ENCODE measurements at places on chromosomes 2 and 18.

GRCh38 chr2:30363406-30363805 lies 83.6 kb upstream of the LCLAT1 start:
- no peak for DNase-seq

- DNase-seq = no peak
These were observed 103.9 kb downstream of the KLHL14 start for GRCh38 chr18:32668956-32669355.

DNA sequence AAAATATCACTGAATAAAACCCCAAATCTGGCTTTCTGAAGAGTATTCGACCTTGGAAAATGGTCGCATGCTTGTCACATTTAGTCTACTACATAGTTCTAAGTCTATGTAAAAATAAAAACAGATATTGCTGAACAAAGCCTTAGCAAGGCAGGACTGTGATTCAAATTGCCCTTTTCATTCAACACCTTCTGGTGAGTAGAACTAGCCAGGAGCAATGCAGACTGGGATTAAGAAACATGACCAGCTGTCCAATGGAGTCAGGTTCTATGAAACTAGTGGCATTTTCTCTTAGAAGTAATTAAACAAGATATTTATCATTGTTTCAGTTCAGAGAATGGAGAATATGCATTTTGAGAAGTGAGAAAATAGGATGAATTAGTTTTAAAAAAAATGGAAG lies 1260.5 kb upstream of the ACVR2A start:
- DNase-seq = no peak

- DNase-seq = no peak
These were observed 46.4 kb downstream of the UXS1 start for GRCh38 chr2:106147665-106148064.

GRCh38 chr2:74024216-74024615 lies 39.5 kb downstream of the TET3 start:
- no peak for DNase-seq

DNA sequence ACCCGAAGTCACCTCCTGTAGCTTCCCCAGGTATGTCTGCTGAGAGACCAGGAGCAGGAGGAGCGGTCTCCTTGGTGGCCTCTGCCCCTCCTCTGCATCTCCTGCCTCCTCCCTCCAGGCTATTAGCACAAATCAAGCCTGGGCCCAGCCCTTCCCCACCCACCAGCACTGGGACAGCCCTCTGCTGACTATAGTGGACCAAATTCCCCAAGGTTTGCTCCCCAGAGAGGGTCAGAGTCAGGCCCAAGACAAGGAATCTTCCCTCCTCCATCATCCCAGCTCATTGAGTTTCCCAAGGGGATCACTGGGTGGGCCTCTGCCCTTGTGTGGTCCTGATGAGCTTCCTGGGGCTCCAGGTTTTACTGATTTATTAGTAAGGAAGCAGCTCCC lies 62.1 kb downstream of the EMILIN2 start:
- DNase-seq = no peak

GRCh38 chr2:199439066-199439465 lies 18.7 kb downstream of the SATB2 start:
- no peak for DNase-seq

DNA sequence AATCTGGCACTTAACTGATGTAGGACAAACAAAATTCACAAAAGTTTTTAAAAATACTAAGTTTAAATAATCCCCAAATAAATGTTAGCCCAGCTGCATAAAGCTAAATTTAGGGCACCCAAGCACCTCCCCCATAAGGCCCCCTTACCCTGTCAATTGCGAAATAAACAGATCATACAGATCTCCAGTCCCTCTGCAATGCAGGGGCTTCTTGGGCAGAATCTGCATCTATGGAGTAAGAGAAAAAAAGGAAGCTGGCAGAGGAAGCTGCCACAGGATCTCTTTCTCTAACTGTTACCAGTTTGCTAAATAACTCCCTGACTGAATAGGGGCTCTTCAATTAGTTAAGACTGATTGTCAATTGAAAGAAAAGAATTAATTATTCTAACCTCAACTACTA lies 117.7 kb downstream of the MEMO1 start:
- DNase-seq = no peak

DNA sequence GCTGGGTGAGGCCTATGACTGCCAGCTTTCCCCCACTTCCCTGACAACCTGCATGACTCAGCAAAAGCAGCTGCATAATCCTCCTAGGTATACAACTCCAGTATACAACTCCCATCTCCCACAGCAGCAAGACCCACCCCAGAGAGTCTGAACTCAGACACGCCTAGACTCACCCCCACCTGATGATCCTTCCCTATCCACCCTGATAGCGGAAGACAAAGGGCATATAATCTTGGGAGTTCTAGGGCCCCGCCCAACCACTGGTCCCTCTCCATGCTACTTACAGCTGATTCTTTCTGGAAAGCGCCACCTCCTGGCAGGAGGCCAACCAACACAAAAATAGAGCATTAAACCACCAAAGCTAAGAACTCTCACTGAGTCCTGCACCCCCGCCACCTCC lies 296.5 kb downstream of the DCC start:
- DNase-seq = no peak

Data from stimulated activated CD4-positive, alpha-beta T cell treated with anti-CD3 and anti-CD28 coated beads, Interleukin-1b, Interleukin-23, amount 100 ng/mL, for 4 hours (primary cell).